Psoas muscle (tissue), 8 donors: ENCODE measurements at places on chromosomes 1 and 21.

GRCh38 chr1:17611991-17612390 lies 72.5 kb downstream of the ARHGEF10L start:
- no peak for DNase-seq

GRCh38 chr1:235136111-235136510 lies 7.5 kb upstream of the TOMM20 start:
- no peak for DNase-seq

DNA sequence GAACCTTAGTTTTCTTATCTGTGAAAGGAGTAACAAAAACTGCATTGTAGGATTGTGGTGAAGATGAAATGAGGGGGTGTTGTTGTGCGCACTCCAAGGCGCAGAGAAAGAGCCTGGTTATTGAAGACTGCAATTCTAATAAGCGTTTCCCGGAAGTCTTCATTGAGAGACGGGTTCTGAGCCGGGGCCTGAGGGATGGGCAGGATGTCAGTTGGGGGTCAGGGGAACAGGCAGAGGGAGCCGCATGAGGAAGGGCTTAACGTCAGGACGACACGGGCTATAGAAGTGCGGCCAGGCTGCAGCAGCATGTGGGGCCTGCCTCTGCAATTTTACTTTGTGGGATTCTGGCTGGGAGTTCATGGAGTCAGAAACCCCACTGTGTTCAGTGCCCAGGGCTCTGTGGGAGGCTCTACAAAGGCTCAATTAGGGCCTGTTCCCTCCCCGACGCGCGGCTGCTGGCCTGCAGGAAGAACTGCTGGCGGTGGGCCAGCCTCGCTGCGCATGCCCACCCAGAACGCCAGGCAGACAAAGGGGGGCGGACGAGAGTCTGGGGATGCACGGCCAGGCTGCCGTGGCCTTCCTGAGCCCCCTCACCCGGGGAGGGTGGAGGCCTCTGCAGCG lies 20.7 kb downstream of the TRIM62 start:
- DNase-seq: peak; percentile 60

DNA sequence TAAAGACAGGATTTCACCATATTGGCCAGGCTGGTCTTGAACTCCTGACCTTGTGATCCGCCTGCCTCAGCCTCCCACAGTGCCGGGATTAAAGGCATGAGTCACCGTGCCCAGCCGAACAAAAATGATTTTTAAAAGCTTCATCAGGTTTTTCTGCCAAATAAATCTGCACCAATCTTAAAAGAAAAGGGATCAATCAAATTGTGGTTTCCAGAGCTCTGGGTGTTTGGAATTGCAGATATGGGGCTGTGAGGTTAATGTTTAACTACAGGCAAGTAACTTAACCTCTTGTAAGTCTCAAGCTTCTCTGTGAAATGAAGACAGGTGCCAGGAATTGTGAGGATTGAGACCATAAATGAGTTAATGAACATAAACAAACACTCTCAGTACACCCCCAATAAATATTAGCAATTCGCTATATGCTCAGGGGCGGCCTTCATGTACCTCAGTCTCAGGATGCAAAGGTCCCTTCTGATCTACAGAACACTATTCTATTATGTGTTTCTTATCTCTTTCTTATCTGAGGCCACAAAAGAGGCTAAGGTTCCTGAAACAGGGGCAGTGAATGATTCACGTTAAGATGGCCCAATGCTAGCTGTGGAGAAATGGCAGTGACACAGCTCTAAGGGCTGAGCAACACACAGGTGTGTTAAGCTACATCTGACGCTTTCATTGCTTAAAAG lies 7.1 kb upstream of the GNPAT start:
- no peak for DNase-seq

DNA sequence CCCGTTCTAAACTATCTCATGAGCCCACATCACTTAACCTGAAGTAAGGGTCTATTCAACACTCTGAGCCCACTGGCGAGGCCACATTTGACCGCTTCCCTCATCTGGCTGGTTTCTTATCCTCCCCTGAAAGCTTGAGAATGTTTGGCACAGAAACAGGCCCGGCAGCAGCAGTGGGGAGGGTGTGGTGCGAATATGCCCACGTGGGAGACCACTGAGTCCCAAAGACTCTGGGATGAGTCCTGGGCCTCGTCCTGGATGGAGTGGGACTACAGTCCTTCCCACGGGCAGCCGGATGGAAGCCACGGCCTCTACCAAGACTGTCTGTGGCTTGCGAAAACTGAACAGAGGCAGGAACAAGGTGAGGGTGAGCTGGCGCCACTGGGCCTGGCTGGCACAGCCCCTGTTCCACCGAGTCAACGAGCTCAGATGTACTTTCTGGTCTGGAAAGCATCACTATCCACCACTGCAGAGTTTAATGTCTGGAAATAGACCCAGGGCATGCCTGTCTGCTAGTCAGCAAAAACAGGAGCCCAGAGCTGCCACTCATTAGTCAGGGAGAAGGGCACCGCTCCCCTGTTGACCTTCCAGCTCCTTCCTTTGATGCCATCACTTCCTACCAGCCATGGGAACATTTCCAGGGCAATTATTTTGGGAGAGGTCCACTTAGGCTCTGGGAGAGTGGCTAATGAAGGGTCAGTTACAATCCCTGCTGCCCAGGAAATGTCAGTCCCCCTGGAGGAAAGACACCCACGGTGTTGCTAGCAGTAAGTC lies 386.6 kb downstream of the MATN1 start:
- peak; percentile 67 for DNase-seq

DNA sequence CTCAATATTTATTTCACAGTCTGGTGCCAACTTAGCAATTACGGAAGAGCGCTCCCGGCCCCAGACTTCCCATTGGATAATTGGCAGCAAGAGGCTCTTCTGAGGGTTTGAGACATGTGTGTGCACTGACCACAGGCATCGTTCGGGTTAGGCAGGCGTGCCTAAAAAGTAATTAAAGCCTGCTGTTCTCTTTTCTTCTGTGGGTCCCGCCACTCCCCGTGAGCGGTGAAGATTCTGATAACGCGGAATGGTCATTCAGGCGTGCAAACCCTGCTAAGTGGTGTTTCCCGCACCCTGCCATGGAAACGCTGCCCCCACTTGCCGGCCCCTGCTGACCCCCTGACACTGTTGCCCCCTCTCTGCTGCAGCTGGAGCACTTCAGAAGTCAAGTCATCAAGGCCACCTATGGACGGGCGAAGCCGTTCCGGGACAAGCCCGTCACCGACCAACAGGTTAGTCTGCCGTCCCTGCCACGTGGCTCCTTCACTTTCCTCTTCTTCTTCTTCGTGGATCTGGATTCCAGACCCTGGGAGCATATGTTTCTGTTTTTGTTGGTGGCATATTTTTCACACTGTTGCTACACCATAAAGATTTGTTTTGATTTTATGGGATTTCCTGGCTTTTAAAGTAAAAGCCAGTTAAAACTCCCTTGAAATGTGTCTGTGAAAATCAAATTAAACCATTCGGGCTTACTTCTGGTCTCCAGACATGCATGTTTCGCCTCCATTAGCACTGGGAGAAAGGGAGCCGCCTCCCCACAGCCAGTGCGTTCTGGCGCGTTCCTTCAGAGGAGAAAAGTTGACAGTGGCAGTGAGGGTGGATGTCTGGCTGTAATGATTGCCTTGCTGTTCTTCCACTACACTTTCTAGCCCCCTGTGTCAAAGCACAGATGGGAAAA lies 79.9 kb downstream of the FHAD1 start:
- DNase-seq: no peak
